NCI-H460 (cell line): ENCODE measurements at places on chromosomes 4 and X.
A peak's percentile ranks its signal among the peaks of the same experiment; 100 is the strongest.

- peak; percentile 24 for DNase-seq
Observed at GRCh38 chr4:52982255-52982945, 120.3 kb downstream of the RASL11B start.

DNA sequence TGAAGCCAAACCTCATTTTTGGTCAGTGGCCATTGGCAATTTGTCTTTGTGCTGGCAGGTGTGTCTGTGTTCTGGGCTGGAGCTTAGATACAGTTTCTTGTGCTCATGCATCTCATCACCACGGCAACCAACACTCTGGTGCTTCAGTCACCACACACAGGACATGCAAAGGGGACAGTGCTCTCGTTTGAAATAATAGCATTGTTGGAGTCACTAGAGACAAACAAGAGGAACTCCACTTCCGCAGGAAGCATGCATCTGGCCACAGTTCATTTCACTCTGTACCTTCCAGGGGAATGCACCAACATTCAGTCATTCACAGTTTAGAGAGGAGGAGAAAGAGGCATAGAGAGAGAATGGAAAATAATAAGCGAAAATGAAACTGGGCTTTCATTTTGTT lies 267.4 kb downstream of the ANK2 start:
- DNase-seq, result no peak

DNA sequence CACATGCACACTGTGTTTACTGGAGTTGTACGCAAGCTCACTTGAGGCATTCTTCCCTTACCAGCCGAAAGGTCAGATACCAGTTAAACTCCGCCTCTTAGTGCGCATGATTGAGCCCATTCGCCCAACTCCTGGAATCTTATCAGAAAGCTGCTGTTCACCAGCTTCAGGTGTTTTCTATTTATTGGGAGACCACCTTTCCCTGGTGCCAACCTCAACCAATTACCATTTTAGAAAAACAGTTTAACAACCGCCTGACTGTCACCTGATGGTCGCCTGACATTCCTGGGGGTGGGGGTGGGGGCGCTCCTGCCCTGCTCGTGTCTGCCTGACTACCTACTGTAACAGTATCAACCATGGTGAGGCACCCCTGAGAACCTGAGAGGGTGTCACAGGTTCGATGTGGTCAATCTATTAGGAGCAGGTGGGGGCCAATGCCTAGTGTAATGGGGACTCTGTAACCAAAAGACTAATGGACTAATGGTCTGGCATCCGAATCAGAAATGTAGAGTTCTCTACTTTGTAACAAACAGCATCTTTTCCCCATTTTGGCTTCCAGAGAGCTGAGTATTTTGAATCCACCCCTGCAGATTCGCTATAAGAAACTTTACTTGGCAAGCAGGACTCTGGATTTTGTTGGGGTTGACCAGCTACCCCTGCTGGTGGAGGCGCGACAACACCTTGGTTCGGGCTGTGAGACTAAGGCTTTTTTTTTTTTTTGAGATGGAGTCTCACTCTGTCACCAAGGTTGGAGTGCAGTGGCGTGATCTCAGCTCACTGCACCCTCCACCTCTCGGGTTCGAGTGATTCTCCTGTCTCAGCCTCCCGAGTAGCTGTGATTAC lies 58.2 kb upstream of the ZNF157 start:
- DNase-seq, result peak; percentile 60

DNA sequence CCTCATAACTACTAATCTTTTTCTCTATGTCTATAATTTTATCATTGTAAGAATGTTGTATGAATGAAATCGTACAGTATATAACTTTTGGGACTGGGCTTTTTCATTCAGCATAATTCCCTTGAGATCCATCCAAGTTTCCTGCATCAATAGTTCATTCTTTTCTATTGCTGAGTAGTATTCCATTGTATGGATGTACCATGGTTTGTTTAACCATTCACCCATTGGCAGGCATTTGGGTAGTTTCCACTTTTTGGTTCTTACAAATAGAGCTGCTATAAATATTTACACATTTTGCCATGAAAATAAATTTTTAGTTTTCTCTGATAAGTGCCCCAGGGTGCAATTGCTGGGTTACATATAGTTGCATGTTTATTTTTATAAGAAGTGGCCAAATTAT lies 659.8 kb downstream of the RAPGEF2 start:
- DNase-seq, result no peak

GRCh38 chr4:1675802-1676137 lies 8.3 kb downstream of the FAM53A start:
- no peak for DNase-seq

DNA sequence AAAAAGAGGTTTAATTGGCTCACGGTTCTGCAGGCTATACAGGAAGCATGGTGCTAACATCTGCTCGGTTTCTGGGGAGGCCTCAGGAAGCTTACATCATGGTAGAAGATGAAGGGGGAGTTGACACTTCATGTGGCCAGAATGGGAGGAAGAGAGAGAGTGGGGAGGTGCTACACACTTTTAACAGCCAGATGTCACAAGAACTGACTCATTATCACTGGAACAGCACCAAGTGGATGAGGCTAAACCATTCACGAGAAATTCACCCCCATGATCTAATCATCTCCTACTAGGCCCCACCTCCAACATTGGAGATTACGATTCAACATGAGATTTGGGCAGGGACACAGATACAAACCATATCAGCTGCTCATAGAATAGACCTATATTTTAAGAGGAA lies 255.8 kb downstream of the OPHN1 start:
- DNase-seq, result peak; percentile 4

- no peak for DNase-seq
Observed at GRCh38 chr4:155592938-155593297, 73.7 kb upstream of the GUCY1A1 start.

DNA sequence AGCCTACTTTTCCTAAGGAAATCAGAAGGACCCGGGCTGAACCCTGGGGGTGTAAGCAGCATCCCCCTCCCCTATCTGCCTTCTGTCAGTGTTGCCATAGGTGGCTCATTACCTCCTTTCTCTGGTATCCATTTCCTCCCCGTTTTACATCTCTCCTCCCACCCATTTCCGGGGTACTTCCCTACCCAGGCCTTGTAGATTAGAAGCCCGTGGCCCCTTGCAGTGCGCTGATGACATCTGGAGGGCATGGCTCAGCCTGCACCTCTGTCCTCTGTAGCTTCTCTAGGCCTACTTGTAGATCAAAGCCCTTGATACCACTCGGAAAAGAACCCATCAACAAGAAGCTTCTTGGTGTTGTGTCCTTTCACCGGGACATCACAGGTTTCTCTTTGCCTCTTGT lies 71.8 kb downstream of the NBDY start:
- no peak for DNase-seq

GRCh38 chr4:148497258-148497657 lies 55.0 kb upstream of the NR3C2 start:
- DNase-seq, result no peak

- no peak for DNase-seq
Observed at GRCh38 chr4:184188443-184189400, 29.0 kb downstream of the ENPP6 start.

GRCh38 chr4:118718511-118719170 lies 33.4 kb downstream of the METTL14 start:
- no peak for DNase-seq

DNA sequence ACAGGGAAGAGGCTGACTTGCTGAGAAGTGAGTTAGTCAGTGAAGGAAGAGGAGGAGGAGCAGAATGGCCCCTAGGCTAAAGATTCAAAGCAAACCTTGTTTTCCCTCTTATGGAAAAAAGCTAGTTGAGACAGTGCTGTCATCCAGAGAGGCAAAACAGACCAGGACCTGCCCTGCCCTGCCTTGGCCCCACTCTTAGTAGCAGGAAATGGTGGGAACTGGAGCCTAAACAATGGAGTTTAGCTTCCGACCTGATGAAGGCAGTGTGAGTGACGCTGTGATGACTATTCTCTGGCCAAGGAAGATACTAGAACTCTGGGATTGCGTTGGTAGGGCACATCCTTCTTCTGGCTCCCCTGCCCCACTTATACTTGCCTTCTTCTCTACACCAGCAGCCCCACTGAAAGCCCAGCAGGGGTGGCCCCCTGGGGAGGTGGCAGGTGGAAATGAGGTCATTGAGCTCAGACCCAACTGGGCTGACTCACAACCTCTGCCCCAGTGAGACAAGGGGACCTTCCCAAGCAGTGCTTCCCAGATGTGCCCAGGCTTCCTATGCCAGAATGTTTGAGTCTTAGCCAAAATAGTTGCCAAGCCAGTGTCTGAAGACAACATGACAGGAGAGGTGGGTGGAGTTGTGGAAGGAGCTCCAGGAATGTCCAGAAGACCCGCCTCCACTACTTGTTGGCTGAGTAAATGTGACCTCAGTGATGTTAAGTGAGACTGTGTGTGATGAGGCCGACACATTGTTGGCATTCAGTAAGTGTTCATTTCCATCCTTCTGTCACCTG lies 38.8 kb downstream of the MSN start:
- DNase-seq, result no peak

- DNase-seq, result no peak
Observed at GRCh38 chr4:123785538-123785937, 388.9 kb downstream of the SPRY1 start.

DNA sequence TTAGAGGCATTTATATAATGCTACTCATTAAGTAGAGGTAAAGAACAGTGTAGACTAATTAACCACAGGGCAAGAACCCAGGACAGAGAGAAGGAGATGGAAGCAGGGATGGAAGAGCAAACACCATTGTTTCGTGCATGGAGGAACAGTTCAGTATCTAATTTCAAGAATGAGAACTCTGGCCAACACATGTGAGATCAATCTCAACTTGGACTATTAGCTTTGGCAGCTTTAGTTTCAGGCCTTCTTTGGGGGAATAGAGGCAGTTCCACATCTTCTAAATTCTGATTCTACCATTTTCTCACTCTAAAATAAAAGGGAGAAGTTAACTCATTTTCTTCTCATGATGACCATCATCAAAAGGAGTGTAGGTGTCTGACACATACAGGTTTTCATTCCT lies 207.0 kb downstream of the LDB2 start:
- no peak for DNase-seq

- DNase-seq, result no peak
Observed at GRCh38 chr4:33395731-33396485, 2675.7 kb downstream of the PCDH7 start.

DNA sequence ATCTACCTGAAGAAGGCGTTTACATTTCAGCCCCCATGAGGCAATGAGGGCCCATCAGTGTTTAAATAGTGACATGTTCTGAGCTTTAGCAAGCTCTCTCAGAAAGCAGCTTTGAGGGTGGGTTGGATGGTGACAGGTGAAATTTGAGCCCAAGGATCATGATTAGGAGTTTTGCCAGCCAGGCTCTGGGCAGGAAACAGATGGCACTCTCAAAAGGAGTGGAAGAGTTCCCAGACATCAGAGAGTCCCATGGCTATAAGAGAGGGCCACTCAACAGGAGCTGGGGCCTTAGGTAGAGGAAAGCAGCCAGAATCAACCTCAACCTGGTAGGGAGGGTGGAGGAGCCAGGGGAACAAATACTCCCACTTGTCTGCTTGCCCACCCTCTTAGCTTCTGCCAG lies 499.8 kb downstream of the MID1IP1 start:
- DNase-seq, result no peak

- DNase-seq, result no peak
Observed at GRCh38 chrX:116009861-116010710, 160.5 kb upstream of the AGTR2 start.

- DNase-seq, result no peak
Observed at GRCh38 chr4:169362607-169363006, 91.9 kb upstream of the SH3RF1 start.

DNA sequence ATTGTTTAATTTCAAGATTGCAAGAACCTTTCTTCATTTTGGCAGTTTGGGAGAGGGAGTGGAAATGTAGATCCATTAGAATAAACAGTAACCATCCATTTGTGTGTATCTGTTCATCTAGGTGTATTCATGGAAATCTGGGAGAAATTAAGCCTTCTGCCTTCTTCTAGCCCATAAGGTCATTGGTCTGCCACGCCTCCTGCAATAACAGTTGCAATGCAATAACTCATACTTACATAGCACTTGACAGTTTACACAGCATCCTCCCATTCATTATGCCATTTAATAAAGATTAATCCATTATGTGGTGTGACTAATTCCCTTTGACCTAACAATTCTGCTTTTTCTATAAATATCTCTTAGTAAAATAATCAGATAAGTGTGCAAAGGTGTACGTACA lies 42.6 kb downstream of the SHROOM4 start:
- no peak for DNase-seq

DNA sequence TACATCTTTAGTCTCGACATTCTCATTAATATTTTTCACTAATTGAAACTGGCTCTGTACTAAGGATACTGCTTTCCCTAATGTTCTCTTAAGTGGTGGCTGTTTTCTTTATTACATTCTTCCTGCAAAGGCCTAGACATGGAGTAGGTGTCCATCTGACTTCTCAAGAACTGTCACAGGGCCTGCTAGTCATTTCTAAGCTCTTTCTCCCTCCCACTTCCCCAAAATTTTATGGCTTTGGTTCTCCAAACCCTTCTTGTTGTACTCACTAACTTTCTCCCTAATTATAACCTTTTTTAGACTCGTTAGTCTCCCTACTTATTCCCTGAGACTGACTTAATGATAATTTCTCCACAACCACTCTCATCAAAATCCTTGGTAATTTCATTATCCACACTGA lies 133.3 kb downstream of the SPOCK3 start:
- DNase-seq, result no peak

DNA sequence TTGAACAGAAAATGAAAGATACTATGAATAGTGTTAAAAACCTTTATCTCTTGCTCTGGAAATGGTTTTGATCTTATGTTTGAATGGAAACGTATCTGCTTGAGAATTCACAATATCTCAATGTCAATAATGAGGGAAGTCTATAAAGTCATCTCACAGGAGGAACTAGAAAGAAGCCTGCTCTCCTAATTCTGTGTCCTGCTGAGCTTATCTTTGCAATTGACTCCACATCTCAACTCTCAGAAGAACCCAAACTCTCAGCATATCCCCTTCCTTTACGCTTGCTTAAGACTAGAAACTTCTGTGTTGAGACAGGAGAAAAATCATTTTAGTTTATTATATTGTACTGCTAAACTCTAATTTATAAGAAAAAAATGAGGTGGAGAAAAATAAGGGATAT lies 8.3 kb upstream of the PF4V1 start:
- DNase-seq, result no peak

DNA sequence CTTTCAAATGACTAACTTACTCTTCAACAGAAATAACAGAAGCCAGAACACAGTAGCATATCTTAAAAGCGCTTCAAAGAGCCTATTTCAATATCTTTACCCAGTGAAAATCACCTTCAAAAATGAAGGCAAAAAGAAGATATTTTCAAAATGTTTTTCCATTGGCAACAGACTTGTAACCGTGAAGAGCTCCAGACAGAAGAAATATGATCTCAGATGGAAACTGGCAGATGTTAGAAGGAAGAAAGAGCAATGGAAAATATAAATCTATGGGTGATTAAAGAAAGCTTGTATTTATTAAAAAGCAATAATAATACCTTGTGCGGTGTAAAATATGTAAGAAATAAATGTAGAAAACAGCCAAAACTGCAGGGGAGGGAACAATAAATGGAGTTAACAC lies 35.7 kb downstream of the PRKG2 start:
- DNase-seq, result no peak

- DNase-seq, result no peak
Observed at GRCh38 chr4:165294907-165295306, 32.6 kb upstream of the MSMO1 start.

DNA sequence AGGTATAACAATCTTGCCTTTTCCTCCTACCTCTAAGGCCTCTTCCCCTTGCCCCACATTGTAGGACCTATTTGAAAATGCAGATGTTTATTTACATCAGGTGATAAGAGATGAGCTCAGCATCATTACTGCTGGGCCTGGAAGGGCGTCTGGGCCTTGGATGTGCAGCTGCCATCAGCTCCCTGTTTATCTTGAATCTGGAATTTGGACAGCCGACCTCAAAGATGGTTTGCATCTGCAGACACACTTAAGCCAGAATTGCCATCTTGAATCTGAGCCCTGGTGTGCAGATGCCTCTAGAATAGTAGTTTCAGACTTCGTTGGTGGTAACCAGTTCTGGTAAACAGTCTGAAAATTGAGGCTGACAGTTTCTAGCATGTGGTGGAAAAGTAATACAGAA lies 59.0 kb downstream of the FAM193A start:
- DNase-seq, result no peak
